ENCODE measurements at places on chromosomes 16 and 17.

DNA sequence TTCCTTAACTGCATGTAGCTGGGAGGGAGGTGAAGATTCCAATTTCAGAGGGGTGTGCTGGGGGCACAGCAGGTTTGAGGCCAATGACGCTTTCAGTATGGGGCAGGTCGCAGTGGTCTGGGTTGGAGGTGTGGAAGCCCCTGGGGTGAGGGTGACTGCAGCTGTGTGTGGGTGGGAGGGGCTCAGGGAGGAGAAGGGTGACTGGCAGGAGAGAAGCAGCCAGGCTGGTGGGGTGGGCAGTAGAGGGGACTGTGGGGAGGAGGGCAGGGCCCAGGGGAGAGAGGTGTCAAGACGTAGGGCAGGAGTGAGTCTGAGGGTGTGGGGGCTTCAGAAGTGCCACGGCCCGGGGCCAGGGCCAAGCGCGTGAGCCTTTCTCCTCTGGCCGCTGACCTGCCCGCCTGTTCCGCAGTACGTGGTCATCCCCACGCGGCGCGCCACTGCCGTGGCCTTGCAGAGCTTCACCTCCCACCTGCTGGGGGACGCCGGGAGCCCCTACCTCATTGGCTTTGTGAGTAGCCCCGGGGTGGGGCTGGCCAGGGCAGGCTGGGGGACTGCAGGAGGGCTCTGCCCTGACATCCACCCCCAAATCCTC lies 19.4 kb downstream of the MYBBP1A start:
- DNase-seq = no peak

DNA sequence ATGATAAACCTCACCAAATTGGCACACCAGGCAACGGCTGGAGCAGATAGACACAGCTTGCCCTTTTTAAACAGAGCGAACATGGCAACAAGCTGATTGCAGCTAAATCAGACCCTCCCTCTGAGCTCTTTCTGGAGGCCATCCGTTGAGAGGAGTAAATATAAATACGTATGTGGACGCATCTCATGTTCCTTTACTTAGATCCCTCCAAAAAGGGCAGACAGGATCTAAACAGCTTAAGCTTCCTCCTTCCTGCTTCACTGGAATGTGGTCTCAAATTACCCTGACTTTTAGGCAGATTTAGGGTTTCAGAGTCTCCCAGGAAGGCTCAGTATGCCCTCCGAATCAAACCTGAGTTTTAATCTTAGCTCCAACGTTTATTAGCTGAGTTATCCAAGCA lies 204.7 kb upstream of the GOT2 start:
- no peak for DNase-seq

DNA sequence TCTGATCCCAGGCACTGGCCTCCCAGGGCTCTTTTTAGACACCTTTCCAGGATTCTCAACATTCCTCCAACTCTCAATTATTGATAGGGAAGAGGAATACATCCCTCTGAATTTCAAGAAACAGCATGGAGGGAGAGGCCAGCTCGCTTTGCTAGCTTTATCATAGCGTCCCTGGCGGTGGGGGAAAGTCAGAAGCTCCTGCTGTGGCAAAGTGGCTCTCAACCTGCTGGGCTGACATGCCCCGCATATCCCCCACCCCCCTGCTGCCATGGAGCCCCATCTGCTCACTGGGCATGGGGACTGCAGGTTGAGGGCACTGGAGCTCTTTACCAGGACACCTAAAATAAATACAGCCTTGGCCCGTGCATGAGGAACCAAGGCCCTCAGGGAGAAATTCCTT lies 140.3 kb downstream of the SLC39A11 start:
- DNase-seq = no peak

GRCh38 chr17:65947831-65948230 lies 244.1 kb downstream of the CEP112 start:
- no peak for DNase-seq

DNA sequence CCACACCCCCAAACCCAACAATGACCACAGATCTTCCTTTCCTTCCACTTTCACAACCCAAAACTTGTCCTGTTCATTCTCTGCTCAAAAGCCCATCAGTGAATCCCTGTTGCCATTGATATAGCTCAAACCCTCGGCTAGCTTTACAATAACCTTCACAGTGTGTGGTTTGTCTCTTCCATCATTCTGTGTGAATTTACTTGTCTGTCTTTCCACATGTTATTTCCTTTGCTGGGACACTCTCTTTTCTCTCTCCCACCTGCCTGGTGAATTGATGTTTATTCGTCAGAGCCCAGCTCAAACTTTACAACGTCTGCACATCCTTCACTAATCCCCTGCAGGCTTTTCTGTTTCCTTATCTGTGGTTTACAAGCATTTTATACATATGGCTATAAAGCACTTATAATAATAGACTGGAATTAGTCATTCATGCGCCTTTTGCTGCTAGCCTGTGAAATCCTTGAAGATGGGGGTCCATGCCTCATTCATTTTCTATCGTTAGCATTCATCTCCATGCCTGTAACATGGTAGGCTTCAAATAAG lies 114.4 kb downstream of the CDH13 start:
- no peak for DNase-seq

GRCh38 chr16:83348991-83349390 lies 458.8 kb upstream of the HSBP1 start:
- DNase-seq = no peak

DNA sequence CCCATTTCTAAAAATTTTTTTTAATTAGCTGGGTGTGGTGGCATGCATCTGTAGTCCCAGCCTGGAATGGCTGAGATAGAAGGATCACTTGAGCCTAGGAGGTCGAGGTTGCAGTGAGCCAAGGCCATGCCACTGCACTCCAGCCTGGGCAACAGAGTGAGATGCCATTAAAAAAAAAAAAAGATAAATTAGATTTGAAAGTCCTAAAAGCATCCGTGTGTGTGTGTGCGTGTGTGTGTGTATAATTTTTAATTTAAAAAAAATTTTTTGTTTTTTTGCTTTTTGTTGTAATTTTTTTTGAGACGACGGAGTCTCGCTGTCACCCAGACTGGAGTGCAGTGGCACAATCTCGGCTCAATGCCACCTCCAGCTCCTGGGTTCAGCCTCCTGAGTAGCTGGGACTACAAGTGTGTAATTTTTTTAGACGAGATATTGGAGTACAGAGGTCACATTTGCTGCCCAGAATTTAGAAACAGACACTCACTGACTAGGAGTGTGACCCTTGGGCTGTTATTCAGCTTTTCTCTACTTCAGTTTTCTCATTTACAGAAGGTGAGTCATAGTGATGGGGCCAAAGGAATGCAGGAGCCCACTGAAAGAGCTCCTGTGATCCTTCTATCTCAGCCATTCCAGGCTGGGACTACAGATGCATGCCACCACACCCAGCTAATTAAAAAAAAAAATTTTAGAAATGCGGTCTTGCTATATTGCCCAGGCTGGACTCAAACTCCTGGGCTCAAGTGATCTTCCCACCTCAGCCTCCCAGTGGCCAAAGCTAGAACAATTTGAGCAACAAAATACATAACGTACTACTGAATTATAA lies 25.5 kb upstream of the TBX4 start:
- no peak for DNase-seq

GRCh38 chr17:17090642-17091103 lies 48.4 kb downstream of the MPRIP start:
- peak; percentile 78 for DNase-seq

GRCh38 chr16:70712942-70713341 lies 27.1 kb upstream of the MTSS2 start:
- no peak for DNase-seq

DNA sequence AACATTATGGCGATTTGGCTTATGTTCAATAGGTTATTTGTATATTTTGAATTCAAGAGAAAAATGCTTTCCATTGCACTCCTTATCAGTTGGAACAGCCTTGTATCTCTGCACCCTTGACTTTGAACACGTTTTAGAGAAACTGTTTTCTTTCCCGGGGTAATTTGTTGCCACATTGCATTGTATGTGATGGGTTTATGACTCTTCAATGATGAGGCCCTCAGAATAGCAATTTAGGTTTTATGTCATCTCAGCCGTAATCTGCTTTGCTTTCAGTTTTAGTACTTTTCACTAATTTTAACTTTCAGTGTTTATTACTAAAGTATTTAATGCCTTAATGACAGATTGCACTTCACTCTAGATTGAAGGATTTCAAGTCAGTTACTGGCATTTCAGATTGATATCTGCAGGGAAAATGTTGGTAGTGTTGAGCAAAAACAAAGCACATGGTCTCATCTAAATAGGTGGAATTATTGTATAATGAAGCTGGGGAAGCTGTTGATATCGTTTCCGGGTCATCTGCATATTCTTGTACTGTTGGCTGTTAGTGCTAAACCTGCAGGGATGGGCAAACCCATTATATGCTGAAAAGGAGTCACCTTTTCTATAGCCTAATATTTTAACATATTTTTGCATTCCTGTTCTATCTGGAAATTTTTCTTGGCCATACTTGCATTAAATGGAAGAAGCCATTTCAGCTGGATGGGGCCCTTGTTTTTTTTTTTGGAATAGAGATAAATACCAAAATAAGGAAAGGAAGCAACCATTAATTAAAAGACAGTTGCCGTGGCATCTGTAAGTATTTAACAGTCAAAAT lies 2.0 kb downstream of the LUC7L3 start:
- DNase-seq = no peak

- DNase-seq = no peak
Observed at GRCh38 chr17:7431231-7431630, 2.6 kb downstream of the SPEM3 start.

DNA sequence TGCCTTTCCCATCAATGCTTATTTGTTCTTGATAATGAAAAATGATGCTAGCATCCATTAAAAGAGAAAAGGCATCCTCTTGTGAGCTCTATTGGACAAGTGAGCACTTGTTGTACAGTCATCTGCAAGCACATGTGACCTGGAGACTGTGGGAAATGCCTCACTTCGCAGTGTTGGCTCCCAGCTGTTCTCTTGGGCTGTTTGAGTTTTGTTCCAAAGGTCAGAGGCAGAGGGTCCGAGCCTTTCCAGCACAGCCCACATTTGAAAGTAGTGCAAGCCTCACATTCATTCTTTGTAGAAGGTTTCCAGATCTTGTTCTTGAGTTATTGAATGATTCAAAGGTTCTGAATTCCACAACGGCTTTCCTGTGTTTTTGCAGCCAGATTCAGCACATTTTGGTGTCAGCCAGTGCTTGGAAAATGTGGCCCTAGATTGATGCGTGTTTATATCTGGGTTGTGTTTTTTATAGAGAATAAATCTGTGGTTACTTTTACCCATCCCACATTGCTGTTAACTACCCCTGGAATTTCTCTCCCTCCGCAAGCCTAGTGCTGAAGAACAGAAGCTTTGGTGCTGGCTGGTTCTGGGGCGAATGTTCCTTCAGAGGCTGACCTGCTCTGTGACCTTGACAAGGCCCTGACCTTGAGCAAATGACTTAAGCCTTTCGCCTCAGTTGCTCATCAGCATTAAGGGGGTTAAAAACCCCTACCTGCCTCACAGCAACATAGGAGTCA lies 49.8 kb downstream of the CDH1 start:
- peak; percentile 19 for DNase-seq

DNA sequence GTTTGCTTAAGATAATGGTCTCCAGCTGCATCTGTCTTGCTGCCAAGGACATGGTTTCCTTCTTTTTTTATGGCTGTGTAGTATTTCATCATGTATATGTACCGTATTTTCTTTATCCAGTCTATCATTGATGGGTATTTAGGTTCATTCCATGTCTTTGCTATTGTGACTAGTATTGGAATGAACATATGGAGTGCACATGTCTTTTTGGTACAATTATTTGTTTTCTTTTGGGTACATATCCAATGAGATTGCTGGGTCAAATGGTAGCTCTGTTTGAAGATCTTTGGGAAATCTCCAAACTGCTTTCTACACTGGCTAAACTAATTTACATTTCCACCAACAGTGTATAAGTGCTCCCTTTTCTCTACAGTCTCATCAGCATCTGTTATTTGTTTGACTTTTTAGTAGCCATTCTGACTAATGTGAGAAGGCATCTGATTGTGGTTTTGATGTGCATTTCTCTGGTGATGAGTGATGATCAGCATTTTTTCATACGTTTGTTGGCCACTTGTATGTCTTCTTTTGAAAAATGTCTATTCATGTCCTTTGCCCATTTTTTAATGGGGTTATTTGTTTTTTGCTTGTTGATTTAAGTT lies 66.2 kb downstream of the TNFRSF13B start:
- DNase-seq = no peak

- no peak for DNase-seq
Observed at GRCh38 chr16:9112166-9112843, 20.9 kb downstream of the HAPSTR1 start.

GRCh38 chr17:58452738-58453137 lies 35.4 kb upstream of the RNF43 start:
- no peak for DNase-seq

DNA sequence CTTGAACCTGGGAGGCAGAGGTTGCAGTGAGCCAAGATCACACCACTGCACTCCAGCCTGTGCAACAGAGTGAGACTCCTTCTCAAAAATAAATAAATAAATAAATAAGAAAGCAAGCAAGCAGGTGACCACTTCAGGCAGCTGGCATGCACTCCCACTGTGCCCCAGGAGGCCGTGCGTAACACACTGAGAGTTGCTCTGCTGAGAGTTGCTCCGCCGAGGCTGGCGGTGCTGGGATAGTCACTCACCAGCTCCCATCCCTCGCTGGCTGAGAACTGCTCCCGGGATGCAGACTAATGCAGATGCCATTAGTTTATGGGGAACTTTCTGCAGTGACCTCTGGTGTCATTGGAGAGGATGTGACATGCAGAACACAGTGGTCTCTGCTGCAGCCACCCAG lies 105.7 kb upstream of the PLCG2 start:
- no peak for DNase-seq

DNA sequence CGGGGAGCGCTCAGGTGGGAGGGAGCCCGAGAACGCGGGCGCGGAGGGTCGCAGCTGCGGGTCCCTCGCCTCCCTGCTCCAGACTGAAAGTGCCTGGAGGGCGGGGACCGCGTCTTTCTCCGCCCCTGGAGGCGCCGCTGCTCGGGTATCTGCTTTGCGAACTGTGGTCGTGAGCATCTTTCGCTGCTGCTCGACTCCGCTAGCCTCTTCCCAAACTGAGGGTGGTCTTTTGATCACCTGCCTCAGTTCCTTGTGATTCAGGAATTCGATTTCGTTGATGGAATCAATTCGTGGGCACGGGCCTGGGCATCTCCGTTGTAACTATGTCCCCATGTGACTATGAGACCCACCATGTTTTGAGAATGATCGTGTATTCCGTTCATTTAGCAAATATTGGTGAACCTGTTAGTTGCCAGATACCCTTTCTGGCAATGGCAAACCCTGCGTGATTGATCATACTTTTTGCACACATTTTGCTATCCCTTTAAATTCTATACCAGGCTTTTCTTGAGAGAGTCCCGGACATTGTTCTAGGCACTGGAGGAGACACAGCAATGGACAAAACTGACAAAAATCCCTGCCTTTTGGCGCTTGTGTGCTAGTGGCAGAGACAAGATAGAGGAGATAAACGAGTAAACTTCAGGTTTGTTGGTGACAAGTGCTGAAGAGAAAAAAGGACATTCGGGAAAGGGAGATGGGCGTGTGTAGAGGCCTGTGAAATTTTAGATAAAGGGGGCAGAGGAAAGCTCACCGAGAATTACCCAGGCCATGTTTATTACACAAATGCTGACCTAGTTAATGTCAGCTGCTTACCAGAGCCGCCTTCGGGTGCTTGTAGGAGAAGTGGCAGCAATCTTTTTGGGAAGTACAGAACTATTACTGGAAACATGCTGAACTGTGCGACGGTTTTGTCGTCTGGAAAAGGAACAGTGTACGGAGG lies 948 bp downstream of the UTP18 start:
- DNase-seq = no peak

All from transverse colon (tissue), 4 donors.